Thymus (tissue), 14 donors: ENCODE measurements at places on chromosomes 7 and 10. TPM values are rescaled to one million over a fixed set of nuclear protein-coding genes. Genes with fewer than 3 reads are reported as not detected.

GIMAP8 gene
- polyA plus RNA-seq: 7.9 TPM

COBL gene
- 2.0 TPM for polyA plus RNA-seq

FANK1 gene
- 14.1 TPM for polyA plus RNA-seq

CRHR2 gene
- 0.05 TPM for polyA plus RNA-seq

WDR91 gene
- polyA plus RNA-seq: 19.8 TPM

PRSS37 gene
- polyA plus RNA-seq: 2.6 TPM

OR9A2 gene
- not detected for polyA plus RNA-seq

CTAGE8 gene
- polyA plus RNA-seq: 3.1 TPM

LRRC17 gene
- polyA plus RNA-seq: 2.6 TPM

LIPJ gene
- polyA plus RNA-seq: 0.66 TPM

PRF1 gene
- polyA plus RNA-seq: 12.3 TPM

LRRC4 gene
- polyA plus RNA-seq: 3.1 TPM

LSM8 gene
- 73.6 TPM for polyA plus RNA-seq

DNA sequence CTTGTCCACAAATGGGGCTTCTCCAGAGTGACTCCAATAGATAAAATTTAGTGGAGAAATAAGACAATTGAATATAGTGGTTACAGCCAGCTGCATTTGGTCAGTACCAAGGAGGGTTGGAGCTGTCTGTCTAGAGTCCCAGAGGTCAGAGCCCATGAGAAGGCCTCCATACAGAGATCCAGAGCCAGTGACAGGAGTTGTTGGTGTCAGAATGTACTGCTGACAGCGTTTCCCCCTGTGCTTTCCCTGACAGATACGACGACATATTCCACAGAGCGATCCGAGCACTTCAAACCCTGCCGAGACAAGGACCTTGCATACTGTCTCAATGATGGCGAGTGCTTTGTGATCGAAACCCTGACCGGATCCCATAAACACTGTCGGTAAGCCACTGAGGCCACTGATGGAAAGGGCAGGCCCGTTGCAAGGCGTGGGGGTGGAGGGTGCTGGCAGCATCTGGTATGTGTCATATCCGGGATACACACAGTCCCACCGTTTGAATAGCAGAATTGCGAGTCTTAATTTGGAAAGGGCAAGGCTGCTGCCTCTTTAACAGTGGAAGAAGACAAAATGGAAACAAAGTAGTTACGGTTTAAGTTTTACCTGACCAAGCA lies 483.6 kb downstream of the NRG3 start:
- DNase-seq: no peak

DNA sequence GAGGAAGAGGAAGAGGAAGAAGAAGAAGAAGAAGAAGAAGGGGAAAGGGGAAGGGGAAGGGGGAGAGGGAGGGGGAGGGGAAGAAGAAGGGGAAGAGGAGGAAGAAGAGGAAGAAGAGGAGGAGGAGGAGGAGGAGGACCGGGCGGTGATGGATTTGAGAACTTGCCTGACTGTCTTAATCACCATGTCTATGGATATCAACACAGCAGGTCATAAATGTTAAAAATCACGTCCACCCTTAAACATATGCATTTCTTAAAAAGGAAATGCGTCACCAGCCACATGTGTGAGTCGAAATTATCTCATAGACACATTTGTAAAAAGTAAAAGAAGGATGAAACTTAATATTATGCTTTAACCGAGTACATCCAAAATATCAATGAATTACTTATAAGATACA lies 42.1 kb upstream of the INSIG1 start:
- no peak for DNase-seq

GRCh38 chr10:80066809-80067208 lies 11.7 kb upstream of the TMEM254 start:
- DNase-seq: no peak

DNA sequence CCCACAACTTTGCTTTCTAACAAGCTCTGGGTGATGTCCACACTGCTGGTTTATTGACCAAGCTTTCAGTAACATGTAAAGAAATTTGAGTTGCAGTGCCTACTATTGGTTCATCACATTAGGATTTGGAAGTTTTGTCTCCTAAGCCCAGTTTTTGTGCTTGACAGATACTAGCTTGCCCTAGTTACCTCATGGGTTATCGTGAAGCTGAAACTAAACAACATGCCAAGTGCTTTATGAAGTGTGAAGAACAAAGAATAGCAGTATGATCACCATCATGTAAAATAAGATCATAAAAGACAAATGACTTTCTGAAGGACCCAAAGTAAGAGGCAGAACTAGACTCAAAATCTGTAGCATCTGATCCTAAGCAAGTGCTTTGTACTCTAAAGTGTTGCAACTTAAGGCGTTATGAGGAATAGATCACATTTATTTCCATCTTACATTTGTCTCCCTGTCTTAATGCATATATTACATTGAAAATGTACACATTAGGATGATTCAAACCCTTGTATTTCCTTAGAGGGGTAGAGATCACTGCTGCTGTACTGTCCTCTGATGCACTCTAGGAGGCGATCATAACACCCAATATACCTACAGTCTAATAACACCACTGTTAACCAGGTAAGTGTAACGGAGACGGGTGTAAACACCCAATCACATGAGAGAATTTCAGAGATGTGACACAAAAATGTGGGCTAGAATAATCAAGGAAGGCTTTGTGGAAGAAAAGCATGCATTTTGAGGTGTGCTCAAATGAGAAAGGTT lies 71.3 kb downstream of the NRCAM start:
- DNase-seq: no peak

DNA sequence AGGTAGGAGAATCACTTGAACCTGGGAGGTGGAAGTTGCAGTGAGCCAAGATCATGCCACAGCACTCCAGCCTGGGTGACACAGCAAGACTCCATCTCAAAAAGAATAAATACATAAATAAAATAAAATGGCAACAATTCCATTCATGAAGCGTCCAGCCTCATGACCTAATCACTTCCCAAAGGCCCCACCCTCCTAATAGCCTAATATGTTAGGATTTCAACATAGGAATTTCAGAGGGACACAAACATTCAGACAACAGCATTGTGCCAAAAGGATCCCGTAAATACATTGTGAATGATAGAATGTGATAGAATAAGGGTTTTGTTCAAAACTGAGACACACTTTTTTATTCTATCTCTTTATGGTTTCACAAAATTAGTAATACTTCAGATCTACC lies 90.3 kb downstream of the FAM107B start:
- no peak for DNase-seq

DNA sequence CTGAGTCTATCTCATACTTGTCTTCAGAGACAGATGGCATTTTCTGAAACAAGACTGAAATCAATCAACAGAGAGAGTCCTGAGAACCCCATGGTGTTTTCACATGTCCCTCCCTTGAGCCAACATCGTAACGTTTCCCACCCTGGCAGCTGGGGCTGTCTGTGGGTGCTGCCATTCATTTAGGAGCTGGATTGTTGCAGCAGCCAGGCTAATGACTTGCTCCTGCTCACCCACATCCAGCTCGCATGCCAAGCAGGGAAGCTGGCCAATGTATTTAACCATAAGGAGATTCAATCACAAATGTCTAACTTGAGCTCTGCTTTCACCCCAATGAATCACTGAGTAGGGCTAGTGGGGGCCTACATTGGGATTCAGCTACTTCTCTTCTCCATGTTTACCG lies 146.1 kb downstream of the ADRA2A start:
- no peak for DNase-seq

GRCh38 chr7:46955531-46955930 lies 626.4 kb downstream of the TNS3 start:
- no peak for DNase-seq

DNA sequence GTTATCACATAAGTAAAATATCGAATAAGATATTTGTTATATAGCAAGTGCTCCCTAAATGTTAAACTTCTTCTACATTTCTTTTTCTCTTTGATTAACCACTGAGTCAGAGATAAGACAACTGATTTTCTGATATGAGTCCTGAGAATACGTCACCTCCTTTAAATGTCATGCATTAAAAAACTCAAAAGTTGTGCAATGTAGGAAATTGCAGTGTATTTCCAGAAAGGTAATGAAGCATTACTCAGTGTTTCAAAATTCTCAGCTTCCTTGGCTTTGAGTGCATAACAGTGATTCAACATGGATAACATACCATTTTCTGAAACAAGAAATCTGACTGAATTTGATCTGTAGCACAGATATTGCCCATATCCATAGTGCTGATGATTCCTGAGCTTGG lies 155.8 kb downstream of the BMPER start:
- no peak for DNase-seq

GRCh38 chr10:8114741-8115617 lies 60.5 kb downstream of the GATA3 start:
- DNase-seq: no peak

- no peak for DNase-seq
Measured at GRCh38 chr10:218798-219197, 83.5 kb downstream of the ZMYND11 start.

GRCh38 chr10:129548600-129548999 lies 81.6 kb downstream of the MGMT start:
- DNase-seq: no peak

- no peak for DNase-seq
Measured at GRCh38 chr7:33494474-33494873, 365.1 kb downstream of the BBS9 start.

GRCh38 chr10:59622320-59623132 lies 87.1 kb downstream of the SLC16A9 start:
- peak; percentile 42 for DNase-seq

- DNase-seq: no peak
Measured at GRCh38 chr10:13047529-13048206, 46.2 kb upstream of the CCDC3 start.

DNA sequence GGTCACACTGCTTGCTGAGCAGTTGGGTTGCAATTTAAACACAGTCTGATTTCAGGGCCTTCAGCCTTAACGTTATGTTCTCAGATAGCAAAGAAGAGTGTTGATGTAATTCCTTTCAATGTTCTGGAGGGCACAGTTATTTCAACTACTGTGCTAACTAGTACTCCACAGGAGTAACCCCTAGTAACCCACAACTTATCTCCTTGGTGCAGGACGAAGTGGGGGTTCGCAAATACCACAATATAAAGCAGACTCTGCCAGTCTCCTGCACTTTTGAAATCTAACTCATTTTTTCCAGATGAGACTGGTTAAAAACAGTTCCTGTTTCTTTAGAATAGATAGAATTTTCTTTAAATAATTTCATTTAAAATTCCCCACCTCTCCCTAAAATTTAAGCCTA lies 47.1 kb upstream of the NCAPG2 start:
- DNase-seq: no peak

DNA sequence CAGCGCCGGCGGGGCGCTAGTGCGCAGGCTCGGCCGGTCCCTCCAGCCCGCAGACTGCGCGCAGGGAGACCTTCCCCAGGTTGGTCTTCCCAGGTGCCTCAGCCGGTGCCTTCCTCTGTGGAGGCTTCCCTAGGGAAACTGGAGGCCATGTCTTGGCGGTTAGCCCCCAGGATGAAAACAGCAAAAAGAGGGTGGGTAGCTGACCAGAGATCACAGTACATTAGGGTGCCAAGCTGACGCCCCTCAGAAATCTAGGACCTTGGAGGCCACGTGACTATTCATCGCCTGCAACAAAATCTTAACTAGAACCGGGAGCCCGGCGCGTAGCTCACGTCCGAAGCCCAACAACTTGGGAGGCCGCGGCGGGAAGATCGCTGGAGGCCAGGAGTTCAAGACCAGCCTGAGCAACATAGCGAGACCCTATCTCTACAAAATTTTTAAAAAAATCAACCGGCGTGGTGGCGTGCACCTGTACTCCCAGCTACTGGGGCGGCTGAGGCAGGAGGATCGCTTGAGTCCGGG lies 327 bp upstream of the FIS1 start:
- DNase-seq: no peak

DNA sequence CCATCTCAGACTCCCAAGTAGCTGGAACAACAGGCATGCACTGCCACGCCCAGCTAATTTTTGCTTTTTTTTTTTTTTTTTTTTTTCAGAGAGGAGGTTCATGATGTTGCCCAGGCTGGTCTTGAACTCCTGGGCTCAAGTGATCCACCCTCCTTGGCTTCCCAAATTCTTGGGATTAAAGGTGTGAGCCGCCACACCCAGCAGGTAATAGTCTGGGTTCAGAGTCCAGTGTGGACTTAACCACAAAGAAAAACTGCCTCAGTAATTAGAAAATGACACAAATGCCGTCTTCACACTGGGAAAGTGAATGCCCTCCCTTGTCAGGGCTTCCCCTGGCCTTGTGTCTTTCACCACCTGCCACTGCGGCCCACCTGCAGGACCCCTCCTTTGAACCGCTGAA lies 101.1 kb downstream of the RAB11FIP2 start:
- no peak for DNase-seq
